ENCODE measurements at places on chromosomes 13 and 19. TPM values are rescaled to one million over a fixed set of nuclear protein-coding genes. Genes with fewer than 3 reads are reported as not detected.

- H3K36me3 ChIP-seq = no peaks in the 10 kb centered on the region
- no peak for DNase-seq
- H3K27me3 ChIP-seq = no peaks in the 10 kb centered on the region
- no peak overlapping the region for H3K4me3 ChIP-seq
- H3K27ac ChIP-seq = no peak overlapping the region
- no peaks in the 10 kb centered on the region for H3K4me1 ChIP-seq
These were observed 144.6 kb downstream of the LACC1 start for GRCh38 chr13:44024167-44024845.

- no peaks in the 10 kb centered on the region for H3K4me1 ChIP-seq
- H3K36me3 ChIP-seq = no peaks in the 10 kb centered on the region
- H3K27me3 ChIP-seq = no peaks in the 10 kb centered on the region
- H3K4me3 ChIP-seq = no peak overlapping the region
- no peak for DNase-seq
- H3K27ac ChIP-seq = no peak overlapping the region
These were observed 318.0 kb upstream of the KLF12 start for GRCh38 chr13:74452176-74452575.

- H3K4me3 ChIP-seq = no peak overlapping the region
- no peak overlapping the region for H3K27ac ChIP-seq
- no peak for DNase-seq
- H3K27me3 ChIP-seq = no peaks in the 10 kb centered on the region
- no peaks in the 10 kb centered on the region for H3K4me1 ChIP-seq
These were observed 67.6 kb downstream of the TEX29 start for GRCh38 chr13:111387945-111388600.

DNA sequence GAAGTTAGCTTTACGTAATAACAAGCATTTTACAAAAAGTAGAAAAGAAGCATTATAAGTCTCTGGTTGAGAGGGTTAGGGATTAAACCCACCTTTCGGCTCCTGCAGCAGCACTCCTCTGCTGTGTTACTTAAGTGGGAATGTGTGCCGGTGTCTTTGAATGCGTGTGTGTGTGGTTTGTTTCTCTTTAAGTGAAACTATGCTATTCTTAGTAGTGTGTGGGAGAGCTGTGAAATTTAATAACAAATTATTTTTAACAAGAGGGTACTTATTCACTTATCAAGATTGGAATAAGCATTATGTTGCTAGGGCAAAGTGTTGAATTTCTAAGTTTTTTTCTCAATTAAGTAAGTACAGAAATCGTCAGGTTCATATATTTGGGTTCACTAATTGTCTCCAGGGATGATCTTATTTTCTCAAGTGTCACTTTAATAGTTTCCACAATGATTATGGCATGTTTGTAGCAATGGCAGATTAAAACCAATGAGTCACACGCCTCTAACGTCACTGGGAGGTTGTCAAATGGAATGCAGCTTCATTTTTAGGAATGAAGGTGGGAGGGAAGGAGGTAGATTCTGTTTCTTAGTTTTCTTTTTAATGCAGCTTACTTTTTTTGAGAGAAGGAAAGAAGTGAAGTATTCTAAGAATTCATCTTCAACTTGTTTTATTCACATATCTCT lies 151.3 kb downstream of the LMO7 start:
- H3K27ac ChIP-seq = peak overlapping the region; percentile 43
- no peaks in the 10 kb centered on the region for H3K27me3 ChIP-seq
- H3K4me3 ChIP-seq = no peak overlapping the region
- H3K36me3 ChIP-seq = no peaks in the 10 kb centered on the region
- no peak for DNase-seq
- no peaks in the 10 kb centered on the region for H3K4me1 ChIP-seq

DNA sequence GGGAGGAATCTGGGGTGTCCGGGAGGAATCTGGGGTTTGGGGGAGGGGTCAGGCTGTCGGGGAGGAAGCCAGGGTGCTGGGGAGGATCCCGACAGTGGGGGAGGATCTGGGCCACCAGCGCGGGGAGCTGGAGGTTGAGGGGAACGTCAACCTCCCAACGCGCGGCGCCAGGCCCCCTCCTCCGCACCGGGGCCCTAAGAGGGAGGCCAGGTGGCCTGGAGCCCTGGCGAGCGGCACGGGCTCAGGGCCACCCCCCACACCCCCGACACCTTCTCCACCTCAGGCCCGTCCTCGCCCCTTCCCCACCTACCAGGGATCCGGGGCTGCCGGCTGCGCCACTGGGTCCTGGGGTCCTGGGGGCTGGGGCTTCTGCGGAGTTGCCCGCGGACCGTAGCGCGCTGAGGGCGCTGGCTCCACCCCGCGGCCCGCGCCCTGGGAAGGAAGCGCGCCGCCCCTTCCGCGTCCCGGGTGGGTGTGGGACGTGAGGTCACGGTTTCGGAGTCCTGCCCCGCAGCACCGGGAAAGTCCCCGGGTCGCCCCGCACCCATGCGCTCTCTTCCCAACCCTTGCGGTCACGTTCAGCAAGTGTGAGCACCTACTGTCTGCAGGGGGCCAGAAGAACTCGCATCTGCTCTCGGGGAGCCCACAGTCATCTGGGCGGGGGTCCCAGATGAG lies at the start of gene TICAM1:
Gene TICAM1, minus strand, starts transcription at position 409 of the 675 bp plus-strand sequence. CDS start 13,335 bp downstream, outside the sequence.
- no peaks in the 10 kb centered on the region for H3K36me3 ChIP-seq
- H3K27ac ChIP-seq = peak within 1 kb of the TSS; percentile 88
- DNase-seq = peak; percentile 72
- no peaks in the 10 kb centered on the region for H3K27me3 ChIP-seq

GRCh38 chr13:25686831-25687470 lies 315.2 kb downstream of the ATP8A2 start:
- no peak for DNase-seq
- H3K27ac ChIP-seq = no peak overlapping the region
- H3K4me1 ChIP-seq = no peaks in the 10 kb centered on the region
- no peaks in the 10 kb centered on the region for H3K36me3 ChIP-seq

Gene BSPH1
- total RNA-seq = not detected

- DNase-seq = no peak
- peaks cover 6% of the 10 kb centered on the region for H3K36me3 ChIP-seq
- no peaks in the 10 kb centered on the region for H3K27me3 ChIP-seq
- no peaks in the 10 kb centered on the region for H3K4me1 ChIP-seq
These were observed 6.5 kb upstream of the CIRBP start for GRCh38 chr19:1262623-1263123.

GRCh38 chr13:23921451-23921888 lies 24.2 kb upstream of the C1QTNF9B start:
- DNase-seq = no peak
- no peaks in the 10 kb centered on the region for H3K4me1 ChIP-seq
- no peaks in the 10 kb centered on the region for H3K27me3 ChIP-seq
- no peak overlapping the region for H3K27ac ChIP-seq

GRCh38 chr13:36814465-36814864 lies 4.6 kb upstream of the RFXAP start:
- H3K27me3 ChIP-seq = no peaks in the 10 kb centered on the region
- H3K4me1 ChIP-seq = no peaks in the 10 kb centered on the region
- no peak overlapping the region for H3K27ac ChIP-seq
- no peak for DNase-seq
- H3K36me3 ChIP-seq = no peaks in the 10 kb centered on the region

DNA sequence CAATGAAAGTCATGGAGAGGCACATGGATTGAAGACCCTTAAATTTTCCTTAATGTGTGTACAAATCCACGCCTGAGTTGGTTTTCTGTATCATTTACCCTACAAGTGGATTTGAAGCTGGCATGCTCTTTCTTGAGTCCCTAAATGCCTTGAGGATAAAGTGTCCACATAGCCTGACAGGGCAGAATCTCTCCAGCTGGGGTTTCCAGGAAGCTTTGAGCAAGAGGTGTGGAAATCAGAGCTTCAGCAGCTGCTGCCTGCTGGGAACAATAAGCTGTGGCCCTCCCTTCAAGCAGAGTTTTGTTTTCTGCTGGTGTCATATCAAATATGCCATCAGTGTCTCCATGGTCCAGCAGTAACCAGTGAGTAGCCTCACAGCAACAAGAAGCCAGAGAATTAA lies 120.3 kb upstream of the SERTM1 start:
- H3K27me3 ChIP-seq = no peaks in the 10 kb centered on the region
- no peaks in the 10 kb centered on the region for H3K4me1 ChIP-seq
- no peak overlapping the region for H3K4me3 ChIP-seq
- no peak for DNase-seq

Gene APOE
- 85.3 TPM for total RNA-seq

- no peak overlapping the region for H3K4me3 ChIP-seq
- H3K27ac ChIP-seq = no peak overlapping the region
- no peak for DNase-seq
- no peaks in the 10 kb centered on the region for H3K36me3 ChIP-seq
These were observed 273.1 kb downstream of the KLF12 start for GRCh38 chr13:73861136-73861535.

- peaks cover 26% of the 10 kb centered on the region for H3K36me3 ChIP-seq
- H3K27me3 ChIP-seq = no peaks in the 10 kb centered on the region
- DNase-seq = no peak
- no peak overlapping the region for H3K27ac ChIP-seq
- H3K4me1 ChIP-seq = peaks cover 25% of the 10 kb centered on the region
These were observed 10.6 kb downstream of the PIAS4 start for GRCh38 chr19:4018140-4018613.

Gene NMRK2
- total RNA-seq = 2,195 TPM

DNA sequence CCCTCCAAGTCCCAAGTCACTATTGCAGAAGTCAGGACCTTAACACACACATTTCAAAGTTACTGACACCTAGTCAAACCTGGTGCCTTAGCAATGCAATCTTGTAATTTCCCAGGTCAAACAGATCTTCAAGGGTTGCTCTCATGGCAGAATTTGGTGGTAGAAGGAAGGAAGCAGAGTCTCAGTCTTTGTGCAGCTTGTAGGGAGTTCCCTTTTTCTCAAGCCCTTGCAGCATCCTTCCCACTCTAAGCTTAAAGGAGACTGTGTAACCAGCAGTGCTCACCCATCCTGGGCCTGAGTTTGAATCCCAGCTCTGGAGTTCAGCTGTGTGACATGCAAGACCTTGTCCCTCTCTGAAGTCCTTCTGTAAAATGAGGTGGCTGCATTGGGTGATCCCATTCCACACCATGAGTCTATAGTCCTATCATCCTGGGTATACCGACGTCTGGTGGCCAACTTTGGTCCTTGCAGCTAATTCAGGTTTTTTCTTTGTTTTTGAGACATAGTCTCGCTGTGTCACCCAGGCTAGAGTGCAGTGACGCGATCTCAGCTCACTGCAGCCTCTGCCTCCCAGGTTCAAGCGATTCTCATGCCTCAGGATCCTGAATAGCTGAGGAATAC lies 9.8 kb downstream of the SIGLEC10 start:
- no peak for DNase-seq
- no peaks in the 10 kb centered on the region for H3K4me1 ChIP-seq
- H3K27me3 ChIP-seq = no peaks in the 10 kb centered on the region
- H3K36me3 ChIP-seq = no peaks in the 10 kb centered on the region
- no peak overlapping the region for H3K4me3 ChIP-seq
